ENCODE measurements at places on chromosomes 1 and 21. TPM values are rescaled to one million over a fixed set of nuclear protein-coding genes. Genes with fewer than 3 reads are reported as not detected.

The RIPPLY3 gene
- not detected for total RNA-seq

The ITGB3BP gene
- total RNA-seq = 9.2 TPM

The PEX14 gene
- total RNA-seq = 20.2 TPM

The FALEC gene
- total RNA-seq = not detected

The GPR3 gene
- total RNA-seq = 0.51 TPM

The KCNE1 gene
- total RNA-seq = 28.9 TPM

The SUSD4 gene
- total RNA-seq = not detected

The SERTAD4 gene
- 3.8 TPM for total RNA-seq

The SAMD13 gene
- total RNA-seq = 1.3 TPM

The ACOT11 gene
- 1.3 TPM for total RNA-seq

The GNL2 gene
- total RNA-seq = 35.2 TPM

The CFHR5 gene
- not detected for total RNA-seq

The CCDC27 gene
- total RNA-seq = not detected

The FCRLB gene
- total RNA-seq = 0.66 TPM

The GPR37L1 gene
- total RNA-seq = 0.16 TPM

The CYP4B1 gene
- total RNA-seq = 340 TPM

The AMPD1 gene
- not detected for total RNA-seq

The EPHA10 gene
- not detected for total RNA-seq

The IVL gene
- total RNA-seq = not detected

The ATP1A4 gene
- 0.22 TPM for total RNA-seq

The CSF1 gene
- 116 TPM for total RNA-seq

The FAM20B gene
- total RNA-seq = 22.8 TPM

The JUN gene
- 85.1 TPM for total RNA-seq

The GJB3 gene
- total RNA-seq = not detected

The SYPL2 gene
- total RNA-seq = 0.22 TPM
